ENCODE measurements at places on chromosomes 12 and 14. TPM values are rescaled to one million over a fixed set of nuclear protein-coding genes. Genes with fewer than 3 reads are reported as not detected.

DNA sequence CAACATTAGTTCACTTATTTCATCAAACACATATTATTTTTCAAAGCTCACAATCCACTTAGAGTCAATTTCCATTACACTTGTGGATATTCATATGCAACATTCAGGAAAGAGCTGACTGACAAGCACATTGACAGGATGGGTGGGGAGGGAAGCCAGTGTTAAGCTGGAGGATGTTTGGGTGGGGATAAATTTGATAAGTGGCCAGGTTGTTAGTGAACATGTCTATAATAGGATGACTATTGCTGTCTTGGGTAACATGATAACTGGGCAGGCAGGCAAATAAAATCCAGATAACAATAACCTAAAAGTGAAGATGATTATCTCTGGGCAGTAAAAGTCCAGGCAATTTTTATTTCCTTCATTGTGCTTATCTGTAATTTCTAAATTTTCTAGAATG is 73.8 kb upstream of the OSBPL8 start:
- DNase-seq = peak; percentile 52

- no peak for DNase-seq
Observed at GRCh38 chr12:52792185-52793029, 3.5 kb downstream of the KRT3 start.

DNA sequence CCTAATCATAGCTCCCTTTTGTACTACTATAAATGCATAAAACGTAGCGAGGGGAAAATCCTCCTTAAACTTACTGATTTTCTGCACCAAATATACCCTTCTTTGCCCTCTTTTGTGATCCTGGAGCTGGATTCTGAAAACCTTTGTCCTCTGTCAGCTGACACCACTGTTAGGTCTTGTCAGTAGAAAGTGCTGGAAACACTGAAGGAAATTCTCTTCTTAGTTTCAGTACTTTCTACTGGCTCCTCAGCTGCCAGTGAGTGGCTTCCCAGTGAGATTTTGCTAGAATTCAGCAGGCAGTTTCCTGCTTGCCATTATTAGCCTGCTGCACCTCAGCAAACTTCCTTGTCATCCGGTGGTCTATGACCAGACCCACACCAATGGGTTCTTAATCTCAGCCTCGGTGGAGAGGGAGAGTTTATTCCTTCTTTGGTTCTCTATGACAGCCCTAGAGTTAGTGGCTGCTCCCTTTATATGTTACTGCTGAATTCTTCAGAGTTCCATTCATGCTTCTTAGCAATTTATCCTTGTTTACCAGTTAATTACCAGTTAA is 476.2 kb downstream of the FSCB start:
- no peak for DNase-seq

- peak; percentile 93 for DNase-seq
Observed at GRCh38 chr12:48795550-48796455, 6.9 kb upstream of the ADCY6 start.

DNA sequence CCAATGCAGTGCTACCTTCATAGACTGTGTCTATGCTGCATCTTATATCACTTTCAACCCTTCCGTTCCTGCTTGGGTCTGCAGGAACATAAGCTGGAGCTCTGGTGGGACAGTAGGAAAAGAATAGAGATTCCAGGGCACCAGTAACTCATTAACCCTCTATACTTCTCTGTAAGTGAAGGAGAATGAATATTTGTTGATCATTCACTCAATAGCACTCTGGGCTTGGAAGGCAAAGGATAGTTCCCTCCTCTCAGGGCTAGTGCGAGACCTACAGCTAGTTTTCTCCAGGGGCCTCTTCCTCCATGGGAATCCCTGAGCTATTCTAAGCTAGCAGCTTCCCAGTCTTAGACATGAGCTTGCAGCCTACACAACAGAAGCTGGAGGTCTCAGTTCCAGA is 84.7 kb downstream of the BMP4 start:
- no peak for DNase-seq

- DNase-seq = peak; percentile 70
Observed at GRCh38 chr12:15276088-15276698, 46.1 kb upstream of the PTPRO start.

- peak; percentile 52 for DNase-seq
Observed at GRCh38 chr14:90518941-90519256, 122.1 kb downstream of the CALM1 start.

Gene KRT85
- not detected for total RNA-seq

Gene DPPA3
- not detected for total RNA-seq

Gene PLBD1
- 0.87 TPM for total RNA-seq

Gene RNFT2
- total RNA-seq = 15.8 TPM

Gene PLEKHG3
- 49.6 TPM for total RNA-seq

Gene PLA2G1B
- total RNA-seq = not detected

Gene AKAP5
- total RNA-seq = 0.58 TPM

Gene HOXC11
- 0.84 TPM for total RNA-seq

Data from PC-3 (cell line).